ENCODE measurements at places on chromosomes 11 and 22.

DNA sequence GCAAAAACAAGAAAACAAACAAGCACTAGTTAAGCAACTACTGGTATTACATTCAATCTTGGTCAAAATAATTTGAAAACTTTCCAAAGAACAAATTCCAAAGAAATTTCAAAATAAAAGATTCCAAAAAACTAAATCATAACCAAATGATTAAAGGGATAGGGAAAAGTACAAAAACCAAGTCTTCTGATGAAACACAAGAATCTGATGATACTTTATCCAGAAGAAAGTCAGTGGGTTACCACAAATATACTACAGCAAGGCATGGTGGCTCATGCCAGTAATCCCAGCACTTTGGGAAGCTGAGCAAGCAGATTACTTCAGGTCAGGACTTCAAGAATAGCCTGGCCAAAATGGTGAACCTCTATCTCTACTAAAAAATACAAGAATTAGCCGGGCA, 59.1 kb downstream of the NUP98 start:
- no peak for DNase-seq

GRCh38 chr11:73129198-73129597, 12.9 kb downstream of the FCHSD2 start:
- DNase-seq = no peak

DNA sequence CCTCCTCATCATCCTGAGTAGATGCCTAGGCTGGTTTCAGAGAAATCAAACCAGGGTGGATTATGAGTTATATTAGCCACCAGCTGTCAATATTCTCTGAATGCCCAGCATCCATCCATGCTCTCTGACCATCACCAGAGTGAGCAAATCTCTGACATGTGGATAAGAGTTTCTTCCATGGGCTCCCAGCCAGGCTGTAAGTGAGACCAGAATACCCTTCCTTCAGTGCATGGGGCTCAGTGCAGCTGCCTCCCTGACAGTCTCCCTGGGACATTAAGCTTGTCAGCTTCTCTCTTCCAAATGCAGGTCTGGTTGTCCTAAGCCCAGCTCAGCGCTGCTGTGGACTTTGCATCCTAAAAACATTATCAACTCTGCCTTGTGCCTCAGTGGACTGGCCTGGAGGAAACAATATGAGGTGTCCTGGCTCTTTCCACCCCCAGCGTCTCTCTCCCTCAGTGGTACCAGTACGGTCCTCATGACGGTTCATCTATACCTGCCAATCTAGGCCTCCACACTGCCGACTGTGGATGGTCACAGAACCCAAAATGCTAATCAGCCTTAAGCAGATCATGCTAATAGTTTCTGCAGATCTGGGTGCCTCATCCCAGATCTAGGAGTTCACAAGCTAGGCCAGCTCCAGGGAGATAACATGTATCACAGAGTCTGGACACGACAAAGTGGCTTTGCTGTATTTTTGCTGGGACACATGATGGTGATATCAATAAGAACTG, 41.6 kb upstream of the PRAME start:
- DNase-seq = no peak

DNA sequence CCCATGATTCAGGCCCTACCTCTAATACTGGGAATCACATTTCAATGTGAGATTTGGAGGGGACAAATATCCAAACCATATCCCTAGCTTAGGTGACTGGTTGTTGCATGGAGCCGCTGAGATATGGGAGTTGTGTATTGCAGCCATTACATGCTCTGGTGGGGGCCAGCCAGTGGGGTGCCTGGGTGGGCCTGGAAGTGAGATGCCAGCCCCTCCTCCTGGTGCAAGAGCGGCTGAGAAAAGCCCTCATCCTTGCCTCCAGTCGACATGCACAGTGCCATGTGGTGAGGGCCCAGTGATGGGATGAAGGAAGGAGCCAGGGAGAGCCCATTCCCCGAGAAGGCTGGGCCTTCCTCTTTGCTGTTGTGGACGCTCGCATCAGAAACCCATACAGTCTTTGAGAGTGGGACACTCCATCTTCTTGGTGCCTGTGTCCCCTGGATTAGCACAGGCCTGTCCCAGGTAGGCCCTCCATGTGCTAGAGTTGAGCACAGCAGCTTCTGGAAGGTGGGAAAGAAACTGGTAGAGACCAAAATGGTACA, 1043.0 kb downstream of the TBC1D22A start:
- no peak for DNase-seq

DNA sequence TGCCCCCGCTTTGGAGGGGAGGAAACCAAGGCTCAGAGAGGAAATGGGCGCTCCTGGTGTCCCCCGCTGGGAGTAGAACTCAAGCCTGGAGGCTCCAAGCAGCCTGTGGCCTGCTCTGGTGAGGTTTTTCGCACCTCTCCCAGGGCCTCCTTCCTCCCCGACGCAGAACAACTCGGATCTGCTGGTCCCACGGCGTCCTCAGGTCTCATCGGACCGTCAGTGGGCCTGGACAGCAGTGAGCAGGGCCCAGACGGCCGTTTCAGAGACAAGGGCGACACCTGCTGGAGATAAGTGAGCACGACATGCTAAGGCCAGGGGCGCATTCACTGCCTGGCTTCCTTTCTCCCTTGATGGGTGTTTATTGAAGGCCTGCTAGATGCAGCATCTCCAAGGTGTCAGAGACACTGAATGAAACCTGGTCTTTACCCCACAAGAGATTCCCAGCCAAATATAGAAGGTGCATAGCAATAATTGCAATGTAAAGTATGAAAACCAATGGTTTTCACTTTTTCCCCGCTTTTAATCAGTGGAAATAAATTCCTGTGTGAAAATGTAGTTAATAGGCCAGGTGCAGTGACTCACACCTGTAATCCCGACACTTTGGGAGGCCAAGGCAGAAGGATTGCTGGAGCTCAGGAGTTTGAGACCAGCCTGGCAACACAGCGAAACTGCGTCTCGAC, 26.9 kb upstream of the CD82 start:
- peak; percentile 36 for DNase-seq

- DNase-seq = peak; percentile 34
Observed at GRCh38 chr22:28594797-28595462, 84.7 kb downstream of the TTC28 start.

- no peak for DNase-seq
Observed at GRCh38 chr22:43532301-43533155, 120.7 kb downstream of the MPPED1 start.

- DNase-seq = no peak
Observed at GRCh38 chr11:488062-488461, 19.0 kb downstream of the RNH1 start.

DNA sequence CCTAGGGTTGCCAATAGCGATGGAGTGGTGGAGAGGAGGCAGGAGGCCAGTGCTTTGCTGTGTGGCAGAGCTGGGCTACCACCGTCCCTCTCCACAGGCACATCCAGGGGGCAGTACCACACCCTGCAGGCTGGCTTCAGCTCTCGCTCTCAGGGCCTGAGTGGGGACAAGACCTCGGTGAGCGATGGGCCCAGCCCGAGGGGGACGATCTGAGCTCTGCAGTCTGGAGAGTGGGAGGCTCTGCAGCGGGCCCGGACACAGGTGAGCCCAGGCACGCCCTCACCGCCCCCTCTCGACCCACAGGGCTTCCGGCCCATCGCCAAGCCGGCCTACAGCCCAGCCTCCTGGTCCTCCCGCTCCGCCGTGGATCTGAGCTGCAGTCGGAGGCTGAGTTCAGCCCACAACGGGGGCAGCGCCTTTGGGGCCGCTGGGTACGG, 2.5 kb downstream of the PKP3 start:
- DNase-seq = no peak

- DNase-seq = no peak
Observed at GRCh38 chr11:56509439-56509838, 18.3 kb upstream of the OR5M8 start.

DNA sequence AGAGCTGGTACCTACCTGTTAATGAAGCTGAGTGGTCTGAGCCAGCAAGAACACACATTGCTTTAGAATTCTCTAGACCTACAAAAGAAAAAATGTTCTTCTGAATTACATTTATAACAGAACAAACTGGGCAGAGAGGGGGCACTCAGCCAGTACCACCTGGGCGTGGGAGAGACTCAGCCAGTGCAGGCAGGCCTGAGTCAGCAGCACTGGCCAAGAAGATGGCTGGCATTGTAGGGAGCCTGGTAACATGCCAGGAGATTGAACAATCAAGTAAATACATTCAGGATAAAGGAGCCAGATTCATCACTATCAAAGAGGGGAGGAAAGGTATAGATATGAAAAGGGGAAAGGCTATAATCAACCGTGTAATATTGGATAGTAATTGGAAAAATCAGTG, 19.9 kb downstream of the SERGEF start:
- DNase-seq = no peak

- DNase-seq = no peak
Observed at GRCh38 chr11:64644647-64645275, 53.7 kb downstream of the SLC22A12 start.

- DNase-seq = no peak
Observed at GRCh38 chr22:44005524-44005923, 18.6 kb upstream of the PARVB start.

DNA sequence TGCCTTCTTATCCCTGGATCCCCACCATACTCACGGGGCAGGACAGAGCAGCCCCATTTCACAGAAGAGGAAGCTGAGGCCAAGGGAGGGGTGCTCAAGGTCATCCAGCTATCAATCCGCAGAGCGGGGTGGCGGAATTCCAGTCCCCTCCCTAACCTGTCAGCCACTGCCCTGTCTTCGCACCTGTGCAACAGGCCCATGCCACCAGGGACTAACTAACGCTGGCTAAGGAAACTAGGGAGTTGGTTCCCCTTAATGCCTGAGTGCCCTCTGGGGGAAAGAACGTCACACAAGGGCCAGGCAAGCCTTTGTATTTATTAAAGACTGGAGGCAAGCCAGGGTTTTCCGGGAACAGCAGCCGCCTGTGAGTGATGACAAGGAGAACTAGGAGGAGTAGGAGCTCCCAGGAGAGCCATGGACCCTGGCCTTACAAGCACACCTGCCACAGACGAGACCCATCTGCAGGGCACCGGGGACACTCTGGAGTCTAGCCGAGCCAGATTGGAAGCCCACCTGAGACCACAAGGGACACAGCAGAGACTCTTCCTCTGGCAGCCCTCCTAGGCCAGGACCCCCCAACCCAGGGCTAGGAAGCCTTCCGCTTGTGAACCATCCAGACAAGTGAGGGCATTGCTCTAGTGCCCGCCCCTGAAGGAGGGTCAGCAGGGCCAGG, 64.4 kb downstream of the MYH9 start:
- DNase-seq = peak; percentile 59

DNA sequence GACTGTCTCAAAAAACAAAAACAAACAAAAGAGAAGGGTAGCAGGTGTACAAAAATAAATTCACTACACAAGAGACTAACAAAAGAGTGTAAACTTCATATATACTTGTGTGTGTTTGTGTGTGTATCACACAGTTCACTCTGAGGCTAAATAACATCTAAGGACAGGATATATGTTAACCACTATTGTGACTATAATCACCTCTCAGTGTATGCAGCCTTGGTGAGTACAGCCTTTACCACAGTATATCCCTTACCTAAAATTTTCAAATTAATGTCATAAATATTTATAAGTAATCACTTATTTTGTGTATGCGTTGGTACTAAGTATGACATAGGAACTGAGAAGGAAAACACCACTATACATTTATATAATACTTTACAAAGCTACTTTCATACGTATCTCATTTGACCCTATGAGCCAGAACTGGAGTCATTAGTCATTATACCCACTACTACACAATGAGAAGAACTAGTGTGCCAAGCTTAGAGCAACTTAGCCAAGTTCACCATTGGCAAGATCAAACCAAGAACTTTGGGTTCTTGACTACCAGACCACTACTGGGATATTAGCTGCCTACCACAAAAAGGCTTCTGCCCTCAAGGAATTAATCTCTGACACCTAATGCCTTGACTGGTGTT, 116.7 kb downstream of the SGSM3 start:
- no peak for DNase-seq

GRCh38 chr11:109405671-109406070, 16.3 kb upstream of the C11orf87 start:
- DNase-seq = no peak

- DNase-seq = no peak
Observed at GRCh38 chr11:64208796-64209562, 2.5 kb downstream of the FERMT3 start.

DNA sequence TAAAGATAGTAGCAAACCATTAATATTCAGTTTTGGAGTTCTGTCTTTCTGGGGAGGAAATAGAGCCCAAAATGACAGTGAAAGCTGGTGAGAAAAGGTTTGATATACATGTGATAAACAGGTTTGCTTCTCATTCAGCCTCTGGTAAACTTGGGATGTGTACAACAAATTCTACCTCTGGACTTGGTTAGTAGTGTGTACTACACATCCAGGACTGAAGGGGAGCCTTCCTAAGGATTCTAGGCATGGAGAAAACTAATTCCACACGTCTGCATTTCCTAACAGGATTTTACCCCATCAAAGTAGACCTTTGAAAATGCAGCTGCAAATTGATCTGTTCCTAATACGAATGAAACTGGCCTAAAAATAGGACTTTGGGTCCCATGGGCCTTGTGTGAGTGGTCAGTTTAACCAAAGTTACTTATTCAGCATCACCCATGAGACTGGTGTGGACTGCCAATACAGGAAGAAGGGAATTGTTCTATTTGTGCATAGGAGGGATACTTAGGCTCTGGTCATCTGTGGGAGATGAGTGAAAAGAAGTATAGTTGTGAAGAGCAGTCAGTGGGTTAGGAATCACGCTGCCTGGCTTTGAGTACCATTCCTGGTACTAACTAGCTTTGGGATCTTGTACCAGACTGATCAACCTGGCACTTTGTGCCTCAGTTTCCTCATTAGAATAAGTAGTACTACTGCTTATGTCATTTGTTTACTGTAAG, 74.2 kb downstream of the YAP1 start:
- no peak for DNase-seq

DNA sequence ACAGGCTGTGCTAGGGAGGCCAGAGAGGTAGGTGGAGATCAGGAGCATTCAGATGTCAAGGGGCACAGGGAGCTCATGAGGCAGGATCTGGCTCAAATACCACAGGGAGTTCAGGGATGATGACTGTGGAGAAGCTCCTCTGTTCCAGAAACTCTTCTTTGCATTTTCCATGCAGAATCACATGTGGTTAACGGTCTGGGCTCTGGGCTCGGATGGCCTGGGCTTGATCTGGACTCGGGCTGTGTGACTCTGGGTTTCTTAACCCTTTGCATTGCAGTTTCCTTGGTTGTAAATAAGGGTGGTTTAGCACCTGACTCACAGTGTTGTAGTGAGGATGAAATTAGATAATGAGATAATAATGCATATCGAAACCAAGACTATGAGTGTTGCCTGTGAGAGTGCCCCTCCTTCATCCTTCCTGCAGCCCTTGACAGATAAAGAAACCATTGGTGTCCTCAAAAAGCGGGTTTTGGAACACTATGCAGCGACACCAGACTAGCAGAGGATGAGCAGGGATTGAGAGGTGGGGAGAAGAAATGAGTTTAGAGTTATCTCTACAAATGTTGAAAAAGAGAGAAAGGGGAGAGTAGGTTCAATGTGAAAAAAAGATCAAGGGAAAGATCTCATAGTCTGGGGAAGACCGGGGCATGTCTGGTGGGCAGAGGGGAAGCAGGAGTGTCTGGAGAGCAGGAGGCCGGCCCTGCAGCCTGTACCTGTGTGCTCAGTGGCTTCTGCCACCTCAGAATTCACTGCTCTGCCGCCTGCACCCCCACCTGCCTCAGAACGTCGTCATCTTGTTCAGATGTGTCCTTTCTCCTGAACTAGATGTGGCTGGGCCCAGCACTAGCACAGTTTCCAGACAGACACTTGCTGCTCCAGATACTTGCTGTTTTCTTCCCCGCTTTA, 197.8 kb upstream of the SORL1-AS1 start:
- no peak for DNase-seq
